ENCODE measurements at places on chromosomes 13 and 19.
A peak's percentile ranks its signal among the peaks of the same experiment; 100 is the strongest.

DNA sequence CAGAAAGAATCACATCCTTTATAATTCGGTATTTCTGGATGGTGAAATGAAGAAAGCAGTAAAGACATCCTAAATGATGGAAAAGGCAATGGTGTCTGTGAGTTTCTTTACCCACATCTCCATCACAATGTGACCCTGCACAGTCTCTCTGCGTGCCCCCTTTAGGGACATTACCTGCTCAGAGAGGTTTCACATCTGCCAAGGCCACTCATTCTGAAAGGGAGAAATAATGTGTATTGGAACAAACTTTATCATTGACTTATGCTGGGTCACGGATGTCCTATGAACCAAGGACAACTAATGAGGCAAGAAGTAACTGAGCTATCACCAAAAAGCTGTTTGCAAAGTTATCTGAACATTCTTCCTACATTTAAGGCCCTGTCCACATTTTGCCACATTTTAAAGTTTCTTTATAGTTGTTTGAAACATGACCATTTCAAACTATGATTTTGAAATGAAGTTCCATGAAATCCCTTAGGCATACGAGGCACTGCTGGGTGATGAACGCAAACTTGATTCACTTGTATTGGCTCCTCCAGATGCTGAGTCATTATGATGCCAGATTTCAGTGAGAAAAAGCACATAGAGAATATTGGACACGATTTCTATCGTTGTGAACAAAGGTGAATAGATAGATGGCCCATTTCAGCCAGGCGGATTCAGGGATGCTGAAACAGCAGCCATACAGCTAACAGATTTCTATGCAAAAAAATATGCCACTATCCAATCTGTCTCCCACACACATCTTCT is 63.5 kb upstream of the HMGB1 start:
- no peak for DNase-seq

- no peak for DNase-seq
These were observed 553.1 kb downstream of the IRS2 start for GRCh38 chr13:109233293-109233692.

DNA sequence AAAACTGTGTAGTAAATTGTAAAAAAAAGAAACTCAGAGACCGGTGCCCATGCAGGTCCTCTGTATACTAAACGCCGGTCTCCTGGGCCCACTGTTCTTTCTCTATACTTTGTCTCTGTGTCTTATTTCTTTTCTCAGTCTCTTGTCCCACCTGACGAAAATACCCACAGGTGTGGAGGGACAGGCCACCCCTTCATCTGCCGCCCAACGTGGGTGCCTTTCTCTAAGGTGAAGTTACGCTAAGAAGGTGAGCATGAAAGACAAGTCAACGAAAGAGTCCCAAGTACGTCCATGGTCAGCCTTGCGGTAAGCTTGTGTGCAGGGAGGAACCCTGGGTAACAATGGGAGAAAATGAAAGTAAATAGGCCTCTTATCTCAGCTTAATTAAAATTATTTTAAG is 48.0 kb upstream of the WASF3 start:
- DNase-seq: no peak

- DNase-seq: no peak
These were observed 16.5 kb upstream of the NANOS2 start for GRCh38 chr19:45931055-45931454.

DNA sequence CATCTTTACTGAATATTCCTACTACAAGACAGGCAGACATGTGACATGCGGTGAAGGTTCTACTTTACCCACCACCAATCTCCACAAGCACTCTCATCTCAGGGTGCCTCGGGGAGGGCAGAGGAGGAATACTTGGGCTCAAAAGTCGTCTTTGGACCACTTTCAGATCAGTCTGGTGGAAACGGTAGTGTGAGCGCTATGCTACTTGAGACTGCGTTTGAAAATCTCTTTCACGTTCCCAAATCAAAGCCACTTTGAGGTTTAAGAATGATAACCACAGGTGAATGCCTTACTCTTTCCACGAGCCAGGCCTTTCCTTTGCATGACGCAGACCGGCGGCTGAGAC is 1.5 kb upstream of the SOX1 start:
- DNase-seq: no peak

- DNase-seq: no peak
These were observed 152.4 kb downstream of the LMO7 start for GRCh38 chr13:75788481-75788981.

DNA sequence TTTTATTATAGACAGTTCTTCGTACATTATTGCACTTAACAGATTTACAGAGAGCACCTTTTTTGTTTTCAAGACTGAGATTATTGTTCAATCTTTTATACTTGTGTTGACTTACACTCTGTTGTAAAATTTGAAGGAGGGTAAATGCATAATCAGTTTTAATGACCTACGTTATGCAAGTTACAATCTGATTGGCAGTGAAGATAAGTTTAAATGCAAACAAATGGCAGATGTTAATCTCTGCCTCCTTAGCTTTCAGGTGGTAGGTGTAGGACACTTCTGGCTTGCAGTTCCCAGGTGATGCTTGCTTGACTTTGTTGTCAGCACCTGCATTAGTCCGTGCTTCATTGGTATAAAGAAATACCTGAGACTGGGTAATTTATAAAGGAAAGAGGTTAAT is 424.9 kb downstream of the FGF9 start:
- no peak for DNase-seq

- DNase-seq: no peak
These were observed 167.0 kb upstream of the IPO5 start for GRCh38 chr13:97786510-97786909.

- DNase-seq: no peak
These were observed 59.7 kb downstream of the NAA16 start for GRCh38 chr13:41370736-41371135.

DNA sequence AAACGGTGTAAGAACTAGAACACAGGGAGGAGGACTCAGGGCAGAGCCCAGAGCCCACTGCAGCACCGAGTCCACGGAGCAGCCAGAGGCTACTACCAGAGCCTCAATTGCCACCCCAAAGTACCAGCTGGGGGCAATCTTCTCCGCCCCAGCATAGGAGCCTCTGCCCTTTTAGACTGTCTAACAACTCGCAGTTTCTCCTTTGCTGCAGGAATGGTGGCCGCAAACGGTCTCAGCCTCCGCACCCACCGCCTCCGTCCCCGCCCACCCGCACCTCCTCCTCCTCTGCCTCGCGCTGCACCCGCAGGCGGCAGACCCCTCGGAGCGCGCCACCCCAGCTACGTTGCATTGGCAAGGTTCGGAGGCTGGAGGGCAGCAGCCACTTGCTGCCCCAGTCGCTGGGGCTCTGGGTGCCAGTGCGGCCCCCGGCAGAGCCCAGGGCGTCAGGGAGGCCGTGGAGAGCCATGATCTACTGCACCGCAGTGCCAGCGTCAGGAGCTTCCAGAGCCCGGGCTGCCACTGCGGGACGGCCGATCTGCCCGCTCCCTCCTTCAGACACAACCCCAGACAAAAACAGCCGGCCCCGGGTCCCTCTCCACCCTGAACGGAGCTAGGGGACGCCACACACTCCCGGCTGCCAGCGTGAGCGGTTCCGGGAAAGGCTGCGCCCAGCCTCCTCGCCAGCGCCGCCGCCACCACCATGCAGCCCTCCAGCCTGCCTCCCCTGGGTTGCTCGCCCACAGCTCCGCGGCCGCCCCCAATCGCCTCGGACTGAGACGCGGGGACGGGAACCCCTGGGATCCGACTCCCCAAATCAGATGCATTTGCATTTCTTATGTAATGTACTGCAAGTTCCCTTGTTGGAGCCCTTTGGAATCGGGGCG is 1.8 kb downstream of the FGF14 start:
- DNase-seq: peak; percentile 15

DNA sequence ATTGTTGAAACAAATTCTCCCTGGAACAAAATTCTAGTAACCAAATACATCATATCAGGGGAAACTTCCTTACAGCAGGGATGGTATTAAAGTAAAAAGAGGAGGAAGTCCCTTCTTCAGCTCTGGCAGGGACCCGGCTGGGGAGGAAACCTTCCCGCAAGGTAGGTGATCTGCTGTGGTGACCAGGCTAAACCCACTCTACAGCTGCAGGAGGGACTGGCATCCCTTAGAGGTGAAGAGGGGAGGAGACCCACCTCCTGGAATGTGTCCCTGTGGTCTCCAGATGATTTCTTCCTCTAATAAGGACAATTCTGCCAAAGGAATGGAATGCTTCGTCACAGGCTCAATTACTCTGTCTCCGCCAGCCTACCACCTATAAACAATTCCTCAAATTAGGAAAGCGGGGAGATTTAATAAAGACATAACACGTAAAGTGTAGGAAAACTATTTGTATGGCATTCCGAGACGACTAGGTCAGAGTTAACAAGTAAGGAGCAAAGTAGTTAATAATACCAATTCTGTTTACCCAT is 637 bp upstream of the PDS5B start:
- DNase-seq: no peak

DNA sequence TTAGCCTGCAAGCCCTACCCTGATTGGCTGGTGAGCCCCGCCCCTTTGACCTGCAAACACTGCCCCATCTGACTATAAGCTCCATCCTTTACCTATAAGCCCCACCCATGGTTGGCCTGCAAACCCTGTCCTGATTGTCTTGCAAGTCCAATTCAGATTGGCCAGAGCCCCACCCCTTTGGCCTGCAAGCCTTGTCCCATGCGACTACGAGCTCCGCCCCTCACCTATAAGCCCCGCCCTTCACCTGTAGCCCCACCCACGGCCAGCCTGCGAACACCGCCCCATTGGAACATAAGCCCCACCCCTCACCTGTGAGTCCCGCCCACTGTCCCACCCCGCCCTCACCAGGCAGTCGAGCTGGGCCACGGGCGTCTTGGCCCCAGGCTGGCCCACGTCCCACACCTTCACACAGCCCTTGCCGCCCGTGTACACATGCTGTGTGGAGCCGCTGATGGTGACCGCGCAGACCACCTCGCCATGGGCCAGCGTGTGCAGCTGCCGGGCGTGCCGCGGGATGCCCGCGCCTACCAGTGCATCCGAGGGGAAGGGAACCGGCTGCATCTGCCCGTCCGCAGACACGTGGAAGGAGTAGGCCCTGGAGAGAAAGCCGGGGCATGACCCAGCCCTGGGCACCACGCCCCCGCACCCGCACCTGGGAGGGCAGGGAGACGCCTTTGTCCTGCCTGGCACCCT is 22.9 kb downstream of the TLE2 start:
- DNase-seq: no peak

GRCh38 chr13:71374471-71375049 is 492.4 kb downstream of the DACH1 start:
- no peak for DNase-seq

DNA sequence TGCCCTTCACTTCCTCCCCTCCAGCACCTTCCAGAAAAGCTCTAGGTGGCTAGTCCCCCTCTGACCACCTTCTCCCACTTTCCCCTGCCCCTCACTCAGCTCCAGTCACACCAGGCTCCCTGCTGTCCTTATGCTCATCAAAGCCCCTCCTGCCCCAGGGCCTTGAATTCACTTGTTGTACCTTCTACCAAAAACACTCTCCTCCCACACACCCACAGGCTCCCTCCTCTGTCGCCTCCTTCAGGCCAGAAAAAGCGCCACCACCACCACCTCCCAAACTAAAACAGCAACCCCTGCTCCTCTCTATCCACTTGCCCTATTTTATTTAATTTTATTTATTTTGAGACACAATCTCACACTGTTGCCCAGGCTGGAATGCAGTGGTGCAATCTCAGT is 4.8 kb upstream of the CEACAM16 start:
- no peak for DNase-seq

DNA sequence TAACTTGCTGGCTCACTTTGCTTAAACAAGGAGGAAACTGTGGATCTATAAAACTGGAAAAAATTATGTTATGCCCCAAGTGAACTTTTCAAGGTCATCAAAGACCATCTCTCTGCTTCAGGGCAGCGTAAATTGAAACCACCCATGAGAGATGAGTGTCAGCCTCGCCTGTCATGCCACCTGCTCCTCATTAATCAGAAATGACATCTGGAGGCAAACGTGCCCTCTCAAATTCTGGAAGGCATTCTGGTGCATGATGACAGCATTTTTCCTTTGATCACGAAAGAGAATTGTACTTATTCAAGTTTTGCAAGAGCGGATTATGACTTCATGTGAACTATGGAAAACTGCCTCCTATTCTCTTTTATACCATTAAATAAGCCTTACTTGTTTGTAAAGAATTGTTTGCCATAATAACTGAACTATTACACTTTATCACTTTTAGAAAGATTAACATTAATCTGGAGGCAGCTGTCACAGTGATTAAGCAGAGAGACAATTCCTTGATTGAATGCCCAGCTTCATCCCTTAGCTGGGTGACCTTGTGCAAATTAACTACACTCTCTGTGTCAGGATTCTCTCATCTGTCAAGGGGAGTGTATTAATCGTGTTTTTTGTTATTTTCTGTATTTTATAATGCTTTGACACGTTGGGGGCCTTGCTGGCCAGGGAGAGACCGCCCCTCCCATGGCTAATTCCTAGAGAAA is 17.0 kb upstream of the SACS start:
- DNase-seq: no peak

- no peak for DNase-seq
These were observed 66.3 kb upstream of the RFXAP start for GRCh38 chr13:36752673-36753072.

DNA sequence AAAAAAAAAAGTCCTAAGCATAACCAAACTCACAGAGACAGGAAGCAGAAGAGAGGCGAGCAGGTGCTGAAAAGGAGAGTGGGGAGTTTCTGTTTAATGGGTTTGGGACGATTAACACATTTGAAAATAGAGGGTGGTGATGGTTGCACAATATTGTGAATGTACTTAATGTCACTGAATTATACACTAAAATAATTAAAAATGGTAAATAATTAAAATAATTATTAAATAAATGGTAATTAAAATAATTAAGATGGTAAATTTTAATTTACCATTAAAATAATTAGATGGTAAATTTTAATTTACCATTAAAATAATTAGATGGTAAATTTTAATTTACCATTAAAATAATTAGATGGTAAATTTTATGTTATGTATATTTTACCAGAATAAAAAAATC is 74.8 kb upstream of the XPO4 start:
- no peak for DNase-seq

- DNase-seq: no peak
These were observed 1812.2 kb downstream of the PCDH9 start for GRCh38 chr13:65417953-65418352.

DNA sequence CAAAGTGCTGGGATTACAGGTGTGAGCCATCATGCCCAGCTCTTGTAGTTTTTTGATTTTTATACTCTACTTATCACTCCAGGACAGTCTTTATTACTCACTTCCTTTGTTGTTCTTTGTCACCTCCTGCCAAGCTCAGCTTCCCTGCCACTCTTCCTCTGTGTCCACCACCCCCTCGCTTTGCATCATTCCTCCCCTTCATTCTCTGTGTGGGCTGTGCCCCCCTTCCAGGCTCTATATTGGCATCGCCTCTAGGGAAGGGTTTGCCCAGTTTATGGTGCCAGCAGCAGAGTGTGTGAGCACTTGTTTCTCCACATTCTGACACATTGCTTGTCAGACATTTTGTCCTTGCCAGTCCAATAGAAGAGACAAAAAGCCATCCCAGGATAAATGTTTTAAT is 15.1 kb downstream of the ZNF302 start:
- DNase-seq: no peak

GRCh38 chr13:101384929-101385328 is 31.4 kb downstream of the NALCN start:
- no peak for DNase-seq

Data from pancreas (tissue), 10 donors.